ENCODE measurements at places on chromosomes 13 and 19.

- no peak for DNase-seq
- H3K27me3 ChIP-seq: no peaks in the 10 kb centered on the region
- no peaks in the 10 kb centered on the region for H3K36me3 ChIP-seq
Observed at GRCh38 chr13:93146584-93147297, 79.9 kb upstream of the GPC6 start.

DNA sequence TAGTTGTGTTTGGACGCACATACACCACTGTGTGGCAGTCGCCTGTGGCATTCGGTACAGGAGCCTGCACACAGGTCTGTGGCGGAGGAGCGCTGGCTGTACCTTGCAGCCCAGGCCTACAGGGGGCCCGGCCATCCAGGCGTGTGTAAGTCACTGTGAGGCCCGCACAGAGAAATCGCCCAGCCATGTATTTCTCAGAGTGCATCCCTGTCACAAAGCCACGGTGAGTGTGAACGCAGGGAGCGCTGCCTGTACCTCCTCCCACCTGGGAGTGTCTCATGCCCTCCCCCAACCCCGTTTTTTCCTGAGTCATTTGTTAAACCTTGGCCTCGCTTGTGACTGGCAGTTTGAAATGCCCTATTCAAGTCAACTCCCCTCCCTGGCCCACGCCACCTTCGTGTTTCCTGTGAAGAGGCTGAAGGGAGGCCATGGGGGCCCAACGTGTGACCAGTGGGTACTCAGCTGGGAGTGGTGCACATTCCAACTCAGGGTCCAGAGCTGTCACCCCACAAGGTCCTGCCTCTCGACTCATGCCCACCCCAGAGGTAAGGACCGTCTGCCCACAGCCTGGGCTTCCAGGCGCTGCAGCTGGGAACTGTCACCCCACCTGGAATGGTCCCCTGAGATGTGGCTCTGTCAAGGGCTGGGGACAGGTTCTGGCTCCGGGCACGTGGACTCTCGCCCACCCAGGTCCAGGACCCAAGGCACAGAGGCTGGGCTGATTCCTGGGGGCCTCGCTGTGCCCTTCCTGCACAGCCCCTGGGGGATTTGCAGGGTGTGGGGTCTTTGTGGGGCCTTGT lies 11.6 kb upstream of the RASA3 start:
- no peak overlapping the region for H3K27ac ChIP-seq
- DNase-seq: peak; percentile 68
- peak overlapping the region; percentile 9 for H3K4me3 ChIP-seq
- H3K27me3 ChIP-seq: no peaks in the 10 kb centered on the region

GRCh38 chr19:39212375-39212742 lies 8.3 kb upstream of the SYCN start:
- H3K4me1 ChIP-seq: no peaks in the 10 kb centered on the region
- no peak overlapping the region for H3K27ac ChIP-seq
- H3K4me3 ChIP-seq: no peak overlapping the region
- DNase-seq: peak; percentile 79
- H3K36me3 ChIP-seq: no peaks in the 10 kb centered on the region

GRCh38 chr19:2754659-2755447 lies 15.0 kb upstream of the SLC39A3 start:
- peaks cover 14% of the 10 kb centered on the region for H3K36me3 ChIP-seq
- DNase-seq: no peak
- H3K4me1 ChIP-seq: no peaks in the 10 kb centered on the region
- H3K27me3 ChIP-seq: no peaks in the 10 kb centered on the region
- no peak overlapping the region for H3K4me3 ChIP-seq
- no peak overlapping the region for H3K27ac ChIP-seq

- H3K4me1 ChIP-seq: no peaks in the 10 kb centered on the region
- no peaks in the 10 kb centered on the region for H3K27me3 ChIP-seq
- no peaks in the 10 kb centered on the region for H3K36me3 ChIP-seq
- DNase-seq: no peak
- H3K4me3 ChIP-seq: no peak overlapping the region
- H3K27ac ChIP-seq: no peak overlapping the region
Observed at GRCh38 chr13:36509369-36509768, 77.1 kb downstream of the CCNA1 start.

GRCh38 chr19:55986487-55986886 lies at the start of gene NLRP5:
TSS of gene NLRP5 (plus strand) at chr19:55986775.
- no peak within 1 kb of the TSS for H3K27ac ChIP-seq
- H3K4me1 ChIP-seq: no peaks in the 10 kb centered on the region
- H3K36me3 ChIP-seq: no peaks in the 10 kb centered on the region
- H3K27me3 ChIP-seq: no peaks in the 10 kb centered on the region

DNA sequence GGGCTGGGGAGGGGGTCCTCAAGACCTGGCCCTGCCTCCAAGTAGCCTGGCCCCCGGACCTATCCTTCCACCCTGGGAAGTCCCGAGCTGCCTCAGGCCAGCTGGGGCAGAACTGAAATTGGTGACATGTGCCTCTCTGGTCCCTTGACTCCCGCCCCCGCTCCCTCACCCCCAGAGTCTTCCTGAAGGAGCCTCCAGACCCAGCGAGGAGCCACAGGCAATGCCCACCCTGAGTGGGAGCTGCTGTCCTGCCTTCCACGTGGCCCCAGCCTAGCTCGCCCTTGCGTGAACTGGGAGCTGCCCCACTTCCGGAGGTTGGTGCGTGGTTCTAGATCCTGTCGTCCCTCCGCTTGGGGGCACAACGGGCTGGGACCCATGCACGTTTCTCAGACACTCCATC lies 34.6 kb downstream of the CEBPA start:
- no peak overlapping the region for H3K4me3 ChIP-seq
- no peaks in the 10 kb centered on the region for H3K4me1 ChIP-seq
- H3K27me3 ChIP-seq: peaks cover 8% of the 10 kb centered on the region
- H3K27ac ChIP-seq: no peak overlapping the region
- DNase-seq: no peak

GRCh38 chr13:63595811-63596210 lies 2180.2 kb upstream of the PCDH20 start:
- H3K4me1 ChIP-seq: no peaks in the 10 kb centered on the region
- no peak overlapping the region for H3K4me3 ChIP-seq
- H3K27ac ChIP-seq: no peak overlapping the region
- no peaks in the 10 kb centered on the region for H3K27me3 ChIP-seq

DNA sequence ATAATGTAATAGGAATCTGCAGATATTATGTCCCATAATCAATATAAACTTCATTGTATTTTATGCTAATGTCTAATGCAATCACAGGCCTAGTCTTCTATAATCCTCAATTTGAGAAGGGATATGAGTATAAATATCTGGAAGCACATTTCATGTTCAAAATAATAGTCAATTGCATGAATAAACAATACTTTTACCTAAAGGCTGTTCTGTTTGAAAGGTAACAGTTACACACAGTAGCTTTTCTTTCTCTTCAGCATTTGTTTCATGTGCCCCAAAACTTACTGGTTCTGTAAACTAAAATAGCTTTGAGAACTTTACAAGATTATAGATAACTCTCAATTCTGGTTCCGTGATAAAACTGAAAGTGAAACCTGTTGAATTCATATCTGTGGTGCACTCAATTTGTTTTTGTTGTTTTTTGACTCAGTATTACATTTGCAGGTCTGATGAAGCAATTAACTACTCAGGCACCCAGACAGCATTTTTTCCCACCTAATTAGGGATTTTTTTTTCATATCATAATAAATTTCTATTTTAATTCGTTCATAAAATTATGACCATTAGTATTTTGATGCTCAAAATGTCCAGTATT lies 1193.8 kb downstream of the SLITRK1 start:
- peak overlapping the region; percentile 83 for H3K27ac ChIP-seq
- H3K36me3 ChIP-seq: no peaks in the 10 kb centered on the region
- no peak for DNase-seq
- no peaks in the 10 kb centered on the region for H3K27me3 ChIP-seq
- peaks cover 18% of the 10 kb centered on the region for H3K4me1 ChIP-seq
- H3K4me3 ChIP-seq: peak overlapping the region; percentile 36

DNA sequence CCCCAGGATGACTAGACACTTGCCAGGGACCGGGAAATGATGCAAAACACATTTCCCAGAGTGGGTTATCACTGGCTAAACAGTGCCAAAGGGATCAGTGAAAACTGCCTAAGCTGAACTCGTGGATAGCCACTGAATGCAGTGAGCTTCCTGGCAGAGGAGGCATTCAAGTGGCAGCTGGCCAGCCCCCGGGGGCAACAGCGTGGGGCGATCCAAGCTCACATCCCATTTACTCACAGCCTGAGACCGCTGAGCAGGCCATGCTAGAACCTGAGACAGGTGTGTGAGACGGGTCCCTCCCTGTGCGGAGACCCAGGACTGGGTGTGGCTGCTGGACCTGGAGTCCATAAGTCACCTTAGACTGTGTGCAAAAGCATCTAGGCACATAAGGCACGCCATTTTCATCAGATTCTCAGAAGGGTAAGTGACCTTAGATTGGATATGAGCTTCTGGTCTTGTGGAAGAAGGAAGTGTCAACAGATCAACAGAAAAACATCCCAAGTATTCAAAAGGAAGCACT lies 51.9 kb upstream of the SLC15A1 start:
- peaks cover 45% of the 10 kb centered on the region for H3K36me3 ChIP-seq
- H3K4me3 ChIP-seq: no peak overlapping the region
- H3K27me3 ChIP-seq: no peaks in the 10 kb centered on the region
- H3K4me1 ChIP-seq: no peaks in the 10 kb centered on the region
- DNase-seq: no peak
- H3K27ac ChIP-seq: no peak overlapping the region

DNA sequence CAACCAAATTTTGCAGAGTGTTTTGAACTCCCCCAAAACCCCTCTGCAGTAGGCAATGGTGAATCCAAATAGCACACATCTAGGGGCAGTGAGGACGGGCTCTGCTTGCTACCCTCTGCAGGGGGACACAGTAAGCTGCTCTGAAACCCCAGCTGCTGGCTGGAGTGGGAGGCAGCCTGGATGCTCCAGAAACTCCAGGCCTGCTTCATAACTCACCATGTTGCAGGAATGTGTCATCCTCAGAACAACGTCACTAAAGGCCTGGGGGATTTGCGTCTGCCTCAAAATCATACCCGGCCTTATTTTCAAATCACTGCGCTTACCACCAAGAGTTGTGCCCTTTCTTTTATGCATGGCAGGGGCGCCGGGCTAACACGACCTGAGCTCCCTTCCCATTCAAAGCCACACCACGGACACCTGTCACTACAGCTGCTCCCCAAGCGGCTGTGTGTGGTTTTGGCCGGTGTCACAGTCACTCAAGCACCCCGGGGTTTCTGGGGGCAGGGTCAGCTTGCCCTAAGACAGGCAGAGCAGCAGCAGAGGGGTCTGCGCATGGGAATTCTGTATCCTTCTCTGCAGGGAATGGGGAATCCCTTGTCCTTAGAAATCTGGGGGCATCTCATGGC lies 93.9 kb downstream of the TSHZ3 start:
- H3K36me3 ChIP-seq: no peaks in the 10 kb centered on the region
- DNase-seq: no peak
- no peaks in the 10 kb centered on the region for H3K4me1 ChIP-seq
- H3K27ac ChIP-seq: no peak overlapping the region
- H3K4me3 ChIP-seq: no peak overlapping the region

DNA sequence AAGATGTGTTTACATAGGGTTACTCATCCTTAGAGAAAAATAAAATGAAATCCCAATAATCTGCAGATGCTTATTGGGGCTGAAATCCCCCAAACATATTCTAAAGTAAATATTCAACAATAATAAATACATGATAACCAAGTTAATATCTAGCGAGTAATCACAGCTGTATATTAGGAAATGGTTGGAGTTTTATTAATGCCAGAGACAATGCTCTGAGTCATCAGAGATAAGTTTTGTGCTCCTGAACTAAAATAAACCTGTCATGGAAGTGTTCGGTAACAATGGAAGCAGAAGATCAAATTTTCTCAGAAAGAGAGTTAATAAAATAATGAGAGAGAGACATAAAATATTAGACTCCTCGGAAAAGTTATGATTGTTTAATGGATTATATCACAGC lies 31.4 kb downstream of the FLT1 start:
- no peak overlapping the region for H3K27ac ChIP-seq
- no peak for DNase-seq
- no peaks in the 10 kb centered on the region for H3K4me1 ChIP-seq
- H3K27me3 ChIP-seq: no peaks in the 10 kb centered on the region

GRCh38 chr13:104098421-104098820 lies 1032.2 kb upstream of the SLC10A2 start:
- H3K27me3 ChIP-seq: no peaks in the 10 kb centered on the region
- no peak overlapping the region for H3K27ac ChIP-seq
- no peaks in the 10 kb centered on the region for H3K4me1 ChIP-seq
- H3K4me3 ChIP-seq: no peak overlapping the region
- DNase-seq: no peak
